ENCODE measurements at places on chromosomes 11 and 22. TPM values are rescaled to one million over a fixed set of nuclear protein-coding genes. Genes with fewer than 3 reads are reported as not detected.

Gene SLC22A24
- total RNA-seq: not detected

Gene KRTAP5-7
- total RNA-seq: 0.21 TPM

Gene RBMXL2
- total RNA-seq: not detected

Gene LARGE2
- total RNA-seq: 0.30 TPM

Gene CYTH4
- total RNA-seq: 45.9 TPM

Gene SMC1B
- 0.50 TPM for total RNA-seq

Gene KRTAP5-4
- total RNA-seq: not detected

Gene IFITM5
- total RNA-seq: not detected

Gene YPEL1
- 1.5 TPM for total RNA-seq

Gene IMMP1L
- 25.5 TPM for total RNA-seq

Gene UBQLNL
- total RNA-seq: 0.09 TPM

Gene NTM
- total RNA-seq: not detected

Gene RIBC2
- 11.0 TPM for total RNA-seq

Gene MAPK8IP2
- 0.09 TPM for total RNA-seq

Gene GRM5
- total RNA-seq: not detected

Gene PRRG4
- total RNA-seq: 1.1 TPM

Gene BARX2
- total RNA-seq: 4.9 TPM

Gene OR5T1
- not detected for total RNA-seq

Gene MB
- total RNA-seq: 0.67 TPM

Gene MMP13
- total RNA-seq: not detected

Gene OR5B21
- 0.46 TPM for total RNA-seq

Gene OR51V1
- not detected for total RNA-seq

Gene CFAP300
- total RNA-seq: not detected
